Frontal cortex (tissue), 4 donors: ENCODE measurements at places on chromosomes 5 and 9.

- no peak for DNase-seq
Measured at GRCh38 chr9:89696780-89697179, 92.0 kb downstream of the GADD45G start.

DNA sequence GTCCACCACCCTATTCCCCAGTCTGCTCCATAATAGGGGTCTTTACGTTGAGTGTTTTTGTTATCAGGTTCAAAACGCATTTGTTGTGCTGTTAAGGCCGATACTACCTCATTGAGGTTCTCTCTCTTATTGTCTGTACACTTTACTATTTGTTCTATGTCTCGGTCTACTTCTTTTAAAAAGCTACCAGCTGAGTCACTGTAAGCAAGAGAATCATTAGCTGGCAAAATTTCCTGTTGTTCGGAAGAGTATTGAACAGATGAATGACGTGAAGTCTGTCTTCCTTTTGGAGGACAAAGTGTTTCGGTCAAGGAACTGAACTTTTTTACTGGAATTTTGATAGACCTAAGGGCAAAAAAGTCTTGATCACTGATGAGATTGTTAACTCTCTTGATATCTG, 10.3 kb downstream of the LYSMD3 start:
- no peak for DNase-seq

DNA sequence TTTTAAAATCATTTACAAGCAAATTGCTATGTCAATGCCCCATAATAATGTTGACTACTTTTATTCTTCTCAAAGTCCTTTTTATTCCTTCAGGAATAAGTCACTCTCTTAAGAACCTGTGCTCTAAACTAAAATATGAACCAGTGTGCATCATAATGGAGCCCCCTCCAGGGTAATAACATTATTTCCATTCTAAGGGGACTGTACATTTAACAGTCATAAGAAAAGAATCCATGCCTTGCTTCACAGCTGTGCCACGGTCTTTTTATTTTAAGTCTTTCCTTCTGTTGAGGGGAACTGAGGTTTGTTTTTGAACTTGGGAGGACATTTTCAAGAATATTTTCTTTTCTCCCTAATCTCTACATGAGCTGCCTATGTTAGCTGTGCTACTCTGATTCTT, 297.6 kb downstream of the MAN2A1 start:
- no peak for DNase-seq

- DNase-seq, result no peak
Measured at GRCh38 chr9:21455320-21455719, 15.1 kb downstream of the IFNA1 start.

DNA sequence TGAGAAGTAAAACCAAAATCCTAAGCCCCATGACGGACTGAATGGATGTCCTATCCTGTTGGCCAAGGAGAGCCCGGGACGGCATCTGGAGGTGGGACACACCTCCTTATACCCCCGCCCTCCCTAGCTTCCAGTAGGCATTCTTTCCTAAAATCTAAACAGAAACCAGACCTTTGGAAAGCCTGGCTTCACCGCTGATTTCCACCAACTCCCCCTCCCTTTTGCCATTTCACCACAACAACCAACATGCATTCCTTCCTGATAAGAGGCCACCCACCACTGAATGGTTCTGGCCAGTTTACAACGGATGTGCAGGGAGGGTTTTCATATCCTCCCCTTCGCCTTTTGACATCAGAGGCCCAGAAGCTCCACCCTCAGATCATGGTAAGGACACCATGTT, 9.2 kb upstream of the RARS1 start:
- no peak for DNase-seq

DNA sequence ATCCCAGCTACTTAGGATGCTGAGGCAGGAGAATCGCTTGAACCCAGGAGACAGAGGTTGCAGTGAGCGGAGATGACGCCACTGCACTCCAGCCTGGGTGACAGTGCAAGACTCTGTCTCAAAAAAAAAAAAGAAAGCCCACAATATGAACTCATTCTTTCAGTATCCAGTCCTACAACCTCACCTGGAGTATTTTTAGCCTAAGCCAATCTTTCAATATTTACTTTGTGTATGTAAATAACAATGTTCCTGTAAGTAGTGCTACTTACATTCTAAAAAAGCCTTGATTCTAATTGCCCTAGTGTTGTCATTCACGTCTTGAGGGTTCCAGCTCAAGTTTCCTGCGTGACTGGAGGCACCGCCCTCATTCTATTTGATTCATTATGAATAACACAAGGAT, 62.0 kb downstream of the BHMT start:
- no peak for DNase-seq

DNA sequence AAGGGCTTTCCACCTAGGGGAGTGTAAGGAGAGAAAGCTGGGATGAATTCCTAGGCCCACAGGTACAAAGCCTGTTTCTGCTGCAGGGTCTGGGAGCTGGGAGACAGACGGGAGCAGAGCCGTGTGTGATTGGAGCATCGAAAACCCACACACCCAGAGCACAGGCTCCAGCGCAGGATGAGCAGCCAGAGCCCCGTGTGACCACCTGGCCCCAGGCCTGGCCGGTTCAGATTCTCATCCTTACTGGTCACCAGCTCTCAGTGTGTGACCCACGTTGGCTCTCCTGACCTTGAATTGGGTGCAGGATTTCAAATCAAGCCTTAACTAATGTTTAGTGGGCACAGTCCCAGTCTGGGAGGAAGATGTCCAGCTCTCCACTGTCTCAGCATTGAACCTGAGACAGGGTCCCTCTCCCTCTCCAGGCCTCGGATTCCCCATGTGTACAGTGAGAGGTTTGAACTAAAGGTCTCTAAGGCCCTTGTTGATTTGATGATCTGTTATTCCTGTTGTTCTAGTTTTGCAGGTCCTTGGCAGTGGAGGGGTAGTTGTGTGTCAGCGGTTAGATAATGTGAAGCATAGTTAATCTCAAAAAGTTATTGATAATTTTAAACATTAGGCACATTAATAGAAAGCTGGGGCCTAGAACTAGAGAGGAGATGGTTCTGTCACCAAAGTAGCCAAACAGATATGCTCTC, 50.1 kb downstream of the PPARGC1B start:
- no peak for DNase-seq

GRCh38 chr5:60685700-60686099, 14.3 kb downstream of the DEPDC1B start:
- DNase-seq, result no peak

DNA sequence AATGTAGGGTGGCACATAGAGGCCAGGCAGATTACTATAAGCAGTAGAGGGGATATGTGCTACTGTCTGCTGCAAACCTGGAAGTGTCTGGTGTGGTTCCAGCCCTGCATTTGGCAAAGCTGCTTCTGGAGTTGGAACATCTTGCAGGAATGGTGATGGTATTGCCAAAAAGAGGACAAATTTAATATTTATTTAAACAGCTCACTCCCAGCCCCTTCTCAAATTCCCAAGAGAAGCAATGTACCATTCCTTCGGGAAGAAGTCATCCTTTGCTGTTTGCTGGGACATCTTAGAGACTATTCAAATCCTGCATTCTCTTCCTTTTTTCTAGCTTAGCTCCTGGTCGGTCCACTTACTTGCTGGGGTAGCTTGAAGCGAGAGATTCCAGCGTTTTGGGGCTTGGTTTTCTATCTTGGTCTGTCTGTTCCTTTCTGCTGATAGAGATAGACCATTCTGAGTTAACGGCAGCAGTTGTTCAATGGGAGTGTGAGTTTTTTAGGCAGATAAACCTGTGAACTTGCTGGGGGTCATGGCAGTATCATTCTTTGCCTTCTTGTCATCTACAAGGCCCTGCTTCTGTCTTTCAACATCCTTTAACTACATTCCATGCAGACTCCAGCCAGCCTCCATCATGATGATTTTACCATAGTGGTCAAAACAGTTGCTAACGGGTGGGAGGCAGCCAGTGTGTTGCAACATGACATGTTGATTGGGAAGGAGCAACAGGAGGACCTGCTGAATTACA, 69.9 kb downstream of the RCL1 start:
- DNase-seq, result no peak

- no peak for DNase-seq
Measured at GRCh38 chr5:717143-717542, 24.0 kb upstream of the TPPP start.
